ENCODE measurements at places on chromosomes 3 and 15.

DNA sequence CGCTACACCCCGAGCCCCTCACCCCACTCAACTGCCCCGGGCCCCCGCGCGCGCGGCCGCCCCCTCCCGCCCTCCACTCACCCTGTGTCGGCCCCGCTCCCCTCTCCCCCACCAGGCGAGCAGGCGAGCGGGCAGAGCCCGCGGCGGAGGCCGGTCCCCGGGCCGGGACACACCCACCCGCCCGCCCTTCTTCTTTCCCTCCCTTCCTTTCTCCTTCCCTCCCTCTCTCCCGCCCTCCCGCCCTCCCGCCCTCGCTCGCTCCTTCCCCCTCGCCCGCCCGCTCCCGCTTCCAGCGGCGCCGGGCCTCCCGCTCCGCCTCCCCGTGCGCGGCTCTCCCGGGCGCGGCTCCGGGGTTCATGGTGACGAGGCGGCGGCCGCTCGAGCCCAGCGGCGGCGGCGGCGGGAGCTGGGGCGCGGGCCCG, at the start of gene CTDSPL:
TSS of gene CTDSPL (plus strand) at position 261 of the 422 bp plus-strand sequence. CDS start 320 bp downstream, outside the sequence.
- no peak for DNase-seq

GRCh38 chr15:78929536-78930264, 15.1 kb downstream of the CTSH start:
- no peak for DNase-seq

DNA sequence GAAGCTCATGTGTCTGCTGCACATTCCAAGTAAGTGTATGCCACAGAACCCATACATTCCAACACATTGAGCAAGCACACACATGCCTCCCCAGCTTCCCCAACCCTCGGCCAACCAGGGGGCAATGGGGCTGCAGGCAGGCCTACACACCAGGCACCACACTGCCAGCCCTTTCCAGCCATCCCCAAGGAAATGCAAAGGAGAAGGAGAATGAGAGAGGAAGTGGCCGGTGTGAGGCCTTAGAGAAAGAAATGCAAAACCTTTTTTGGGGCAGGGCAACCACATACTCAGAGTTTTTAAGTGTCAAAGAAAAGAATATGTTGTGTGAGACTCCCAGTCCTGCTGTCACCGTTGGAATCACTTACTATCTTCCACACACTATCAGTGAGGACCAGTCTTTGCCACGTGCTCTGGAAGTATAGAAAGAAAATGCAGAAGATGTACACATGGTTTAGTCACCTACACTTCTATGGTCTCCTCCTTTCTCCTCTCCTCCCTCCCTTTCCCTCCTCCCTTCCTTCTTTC, 11.1 kb downstream of the IGF2BP2 start:
- peak; percentile 47 for DNase-seq

DNA sequence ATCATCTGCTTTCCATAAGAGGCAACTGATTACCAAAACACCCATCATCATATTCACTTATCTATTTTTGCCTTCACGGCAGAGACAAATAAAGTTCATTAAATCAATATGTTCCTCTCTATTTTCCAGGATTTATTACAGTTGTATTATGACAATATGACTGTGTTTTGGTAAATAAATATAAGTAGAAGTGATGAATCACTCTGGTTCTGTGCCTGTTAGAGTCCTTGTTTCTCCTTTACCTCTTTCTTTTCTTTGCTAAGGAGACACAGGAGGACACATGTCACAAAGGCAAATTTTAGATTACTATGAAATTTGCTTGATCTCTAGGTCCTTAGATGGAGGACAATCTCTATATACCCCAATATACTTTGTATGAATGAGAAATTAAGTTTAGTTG, 152.6 kb upstream of the PLSCR5 start:
- DNase-seq, result no peak

- DNase-seq, result no peak
Observed at GRCh38 chr3:167732313-167733065, 2.2 kb downstream of the PDCD10 start.

DNA sequence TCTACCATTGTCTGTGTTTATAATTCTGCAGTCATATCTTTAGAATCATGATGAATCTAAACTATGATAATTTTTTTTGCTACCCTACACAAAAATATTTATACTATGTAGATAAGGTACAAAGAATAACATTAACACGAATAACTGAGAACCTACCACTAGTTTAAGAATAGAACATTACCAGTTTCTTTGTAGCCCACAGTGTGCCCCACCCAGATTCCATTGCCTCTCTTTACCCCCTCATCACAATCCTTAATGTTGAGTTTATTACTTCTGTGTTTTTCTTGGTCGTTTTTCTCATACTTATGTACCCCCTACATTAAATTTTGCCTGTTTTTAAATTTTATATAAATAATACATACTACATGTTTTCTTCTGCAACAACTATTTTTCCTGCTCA, 140.5 kb downstream of the BBX start:
- DNase-seq, result no peak

DNA sequence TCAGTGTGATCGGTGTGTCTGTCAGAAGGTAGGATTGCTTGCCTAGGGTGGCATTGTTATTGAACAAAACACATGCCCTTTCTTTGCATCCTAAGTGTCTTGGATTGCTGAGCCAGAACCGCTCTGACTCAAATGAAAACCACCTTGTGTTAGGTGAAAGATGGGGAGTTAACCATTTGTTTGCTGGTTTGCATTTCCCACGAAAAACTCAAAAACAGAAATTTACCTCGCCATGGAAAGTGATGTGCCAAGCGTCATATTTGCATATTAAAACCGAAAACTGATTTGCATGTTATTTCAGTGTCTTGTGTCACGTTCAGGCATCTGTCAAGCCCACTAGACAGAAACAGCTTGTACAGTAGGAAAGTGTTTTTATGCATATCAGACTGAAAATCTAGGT, 474.6 kb upstream of the TPRG1 start:
- DNase-seq, result no peak

DNA sequence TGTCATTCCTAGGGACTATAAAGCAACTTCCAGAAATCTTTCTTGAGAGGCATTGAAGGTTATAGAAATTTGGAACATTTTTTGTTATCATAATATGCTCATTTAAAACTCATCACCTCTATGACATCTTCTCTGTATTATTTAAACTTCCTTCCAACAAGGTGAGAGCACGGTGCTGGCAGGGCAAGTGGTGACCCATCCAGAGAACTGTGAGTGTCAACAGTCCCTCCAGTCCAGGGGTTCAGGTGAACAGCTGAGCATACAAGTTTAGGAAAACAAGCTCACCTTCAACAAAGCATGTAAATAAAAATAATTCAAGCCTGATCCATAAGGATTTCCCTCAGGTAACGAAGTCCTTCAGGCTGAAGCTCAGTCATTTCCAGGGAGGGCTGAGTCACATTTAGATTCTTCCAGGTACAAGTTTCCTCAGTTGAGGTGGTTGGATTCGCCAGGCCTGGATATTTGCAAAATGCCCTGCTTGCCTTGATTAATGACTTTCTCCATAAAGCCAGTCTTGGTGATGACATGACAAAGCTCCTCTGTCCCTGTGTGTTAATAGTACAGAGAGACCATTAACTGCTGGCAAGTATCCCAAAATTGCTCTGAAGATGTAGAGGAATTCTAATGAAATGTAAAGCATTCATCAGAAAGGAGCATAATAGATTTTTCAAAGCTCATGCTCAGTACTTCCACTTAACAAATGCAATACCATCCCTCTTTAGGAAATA, 263.6 kb upstream of the GADL1 start:
- no peak for DNase-seq

DNA sequence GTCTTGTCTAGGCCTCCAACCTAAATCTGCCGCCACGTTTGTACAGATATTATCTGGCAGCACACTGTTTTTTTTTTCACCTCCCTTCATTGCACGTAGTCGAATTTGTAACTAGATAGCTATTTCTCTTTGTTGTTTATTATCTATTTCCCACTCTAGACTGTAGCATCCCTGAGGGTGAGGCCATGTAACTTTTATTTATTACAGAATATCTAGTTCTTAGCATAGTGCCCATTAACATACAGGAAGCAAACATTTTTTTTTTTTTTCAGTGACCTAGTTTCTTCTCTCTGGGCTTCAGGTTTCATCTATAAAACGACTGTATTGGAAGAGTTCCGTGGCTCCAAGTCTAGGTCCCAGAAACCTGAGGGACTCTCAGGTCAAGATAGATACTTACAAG, 354.3 kb downstream of the FGF12 start:
- DNase-seq, result no peak

- no peak for DNase-seq
Observed at GRCh38 chr15:92510163-92510882, 116.6 kb downstream of the ST8SIA2 start.

DNA sequence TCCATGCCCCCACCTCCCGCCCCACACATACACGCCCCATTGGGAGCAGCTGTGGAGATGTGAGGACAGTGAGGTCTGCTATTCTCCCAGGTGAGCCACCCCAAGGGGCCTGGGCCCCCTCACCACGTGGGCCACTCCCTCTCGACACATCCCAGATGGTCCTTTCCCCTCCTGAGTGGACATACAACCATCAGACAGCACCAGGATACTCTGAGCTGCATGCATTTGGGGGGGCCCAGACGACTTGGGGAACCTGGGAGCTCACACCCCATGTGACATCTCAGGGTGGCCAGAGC, 17.5 kb downstream of the FBLN2 start:
- no peak for DNase-seq

GRCh38 chr15:101124731-101125451, 127.0 kb downstream of the CHSY1 start:
- peak; percentile 58 for DNase-seq

- DNase-seq, result peak; percentile 33
Observed at GRCh38 chr15:38854506-38854905, 289.9 kb upstream of the RASGRP1 start.
